Central memory CD8-positive, alpha-beta T cell (primary cell): ENCODE measurements at places on chromosomes 4 and X.

GRCh38 chrX:39841604-39842003 lies 256.2 kb downstream of the BCOR start:
- no peaks in the 10 kb centered on the region for H3K4me1 ChIP-seq
- no peak for DNase-seq
- H3K4me3 ChIP-seq, result no peak overlapping the region

GRCh38 chr4:101200561-101200960 lies 146.8 kb downstream of the PPP3CA start:
- no peaks in the 10 kb centered on the region for H3K27me3 ChIP-seq
- no peak for DNase-seq
- H3K4me1 ChIP-seq, result peaks cover 56% of the 10 kb centered on the region
- peaks cover 1% of the 10 kb centered on the region for H3K36me3 ChIP-seq
- H3K4me3 ChIP-seq, result no peak overlapping the region
- no peak overlapping the region for H3K27ac ChIP-seq

DNA sequence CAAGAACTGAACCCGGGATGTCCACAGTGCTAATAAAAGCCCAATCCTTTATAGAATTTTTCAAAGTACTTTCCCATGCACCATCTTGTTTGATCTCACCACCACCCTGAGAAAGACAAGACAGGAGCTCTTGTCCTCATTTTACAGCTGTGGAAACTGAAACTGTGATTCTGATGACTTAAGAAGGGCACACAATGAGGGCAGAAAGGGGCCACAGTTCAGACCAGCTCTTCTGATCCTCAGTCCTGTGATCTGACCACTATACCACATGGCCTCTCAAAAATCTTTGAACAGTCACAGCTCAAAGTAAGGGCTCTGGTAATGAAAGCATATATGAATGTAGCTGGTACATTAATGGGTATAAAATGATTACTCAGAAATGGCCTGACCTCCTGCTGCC lies 127.3 kb upstream of the CPEB2 start:
- no peaks in the 10 kb centered on the region for H3K36me3 ChIP-seq
- H3K4me1 ChIP-seq, result peaks cover 32% of the 10 kb centered on the region
- H3K27ac ChIP-seq, result peak overlapping the region; percentile 86
- no peak for DNase-seq
- H3K27me3 ChIP-seq, result no peaks in the 10 kb centered on the region

DNA sequence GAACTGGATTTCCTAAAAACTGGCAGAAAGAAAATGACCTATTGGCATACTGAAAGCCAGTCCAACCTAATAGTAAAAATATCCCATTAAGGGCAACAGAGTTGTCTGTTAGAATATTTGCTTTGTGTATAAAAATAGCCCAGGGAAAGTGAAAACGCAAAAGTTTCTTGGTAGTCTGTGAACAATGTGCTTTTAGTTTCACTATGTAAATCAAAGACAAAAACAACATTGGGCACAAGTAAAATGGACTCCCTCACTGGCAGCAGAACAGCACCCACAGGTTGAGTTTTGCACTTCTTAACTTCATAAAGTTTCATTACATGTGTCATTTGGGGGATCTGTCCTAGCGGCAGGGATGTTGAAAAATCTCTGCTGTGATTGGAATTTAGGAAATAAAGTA lies 4.3 kb upstream of the FGG start:
- H3K27me3 ChIP-seq, result peaks cover 11% of the 10 kb centered on the region
- no peak for DNase-seq
- H3K27ac ChIP-seq, result no peak overlapping the region
- no peaks in the 10 kb centered on the region for H3K4me1 ChIP-seq
- no peaks in the 10 kb centered on the region for H3K36me3 ChIP-seq

DNA sequence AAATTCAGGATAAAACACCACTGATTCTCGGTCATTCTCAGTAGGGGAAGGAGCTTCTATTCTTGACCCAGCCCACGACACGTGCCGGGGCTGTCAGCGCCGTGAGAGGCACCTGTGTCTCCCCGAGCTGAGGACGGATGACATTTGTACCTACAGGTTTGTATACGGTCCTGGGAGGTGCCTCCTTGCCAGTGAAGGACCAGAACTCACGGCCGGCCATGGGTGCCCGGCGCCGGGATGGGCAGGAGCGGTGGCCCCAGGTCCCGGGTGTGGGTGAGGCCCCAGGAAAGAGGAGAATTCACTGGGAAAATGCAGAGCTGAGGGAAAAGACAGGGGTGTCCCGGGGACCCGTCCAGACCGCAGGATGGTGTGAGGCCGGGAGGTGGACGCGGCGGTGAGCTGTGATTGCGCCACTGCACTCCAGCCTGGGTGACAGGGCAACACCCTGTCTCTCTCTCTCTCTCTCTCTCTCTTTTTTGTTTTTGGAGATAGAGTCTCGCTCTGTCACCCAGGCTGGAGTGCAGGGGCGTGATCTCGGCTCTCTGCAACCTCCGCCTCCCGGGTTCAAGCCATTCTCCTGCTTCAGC lies 48.9 kb upstream of the PPP2R3B start:
- no peak overlapping the region for H3K4me3 ChIP-seq
- no peak for DNase-seq
- H3K27ac ChIP-seq, result no peak overlapping the region
- H3K4me1 ChIP-seq, result peaks cover 12% of the 10 kb centered on the region

DNA sequence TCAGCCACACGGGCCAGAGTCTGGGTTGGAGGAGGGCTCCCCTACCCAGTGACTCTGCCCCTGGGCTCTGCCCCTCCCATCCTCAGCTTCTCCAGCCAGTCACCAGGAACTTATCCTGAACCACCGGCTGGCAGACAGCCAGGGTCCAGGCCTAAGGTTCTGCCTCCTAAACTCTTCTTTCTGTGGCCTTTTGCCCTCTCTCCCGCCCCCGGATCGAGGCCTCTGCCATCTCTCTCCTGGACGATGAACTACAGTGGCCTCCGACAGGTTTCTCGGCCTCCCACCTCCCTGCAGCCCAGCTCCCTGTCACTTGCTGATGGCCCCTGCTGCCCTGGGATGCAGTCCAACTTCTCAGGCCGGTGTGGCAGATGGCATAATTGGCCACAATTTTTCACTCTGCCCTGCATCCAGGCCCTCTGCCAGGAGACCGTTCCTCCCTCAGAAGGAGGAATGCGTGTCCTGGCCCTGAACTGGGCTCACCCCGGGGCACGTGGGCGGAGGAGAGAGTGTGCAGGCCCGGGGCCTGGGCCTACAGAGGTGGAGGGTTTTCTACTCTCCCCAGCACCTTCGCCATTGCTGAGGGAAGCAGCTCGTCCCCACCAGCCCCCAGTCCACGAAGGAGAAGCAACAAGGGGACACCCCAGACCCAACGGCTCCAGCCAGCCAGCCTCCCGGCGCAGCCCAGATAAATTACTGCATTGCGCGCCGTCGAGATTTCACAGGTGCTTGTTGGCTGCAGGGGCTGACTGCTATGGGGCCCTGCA lies 81.9 kb upstream of the LRPAP1 start:
- no peak overlapping the region for H3K4me3 ChIP-seq
- no peak for DNase-seq
- peaks cover 30% of the 10 kb centered on the region for H3K27me3 ChIP-seq
- no peak overlapping the region for H3K27ac ChIP-seq

DNA sequence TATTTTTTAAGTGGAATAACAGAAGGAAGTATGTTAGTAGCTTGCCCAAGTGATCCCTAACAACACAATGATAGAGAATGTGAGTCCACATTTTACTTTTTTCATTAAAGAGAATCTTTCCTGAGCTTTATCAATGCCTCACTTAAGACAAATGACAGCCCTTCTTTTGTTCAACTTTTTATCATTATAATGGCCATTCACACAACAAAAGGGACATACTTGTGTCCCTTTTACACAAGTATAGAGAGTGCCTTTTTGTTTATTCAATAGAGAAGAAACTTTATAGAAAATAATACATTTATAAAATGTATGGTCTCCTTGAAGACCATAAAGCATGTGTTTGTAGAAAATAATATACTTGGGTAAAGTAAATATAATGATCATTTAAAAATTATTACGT lies 96.3 kb downstream of the PDE5A start:
- H3K27ac ChIP-seq, result no peak overlapping the region
- no peaks in the 10 kb centered on the region for H3K4me1 ChIP-seq
- H3K4me3 ChIP-seq, result no peak overlapping the region
- H3K36me3 ChIP-seq, result peaks cover 5% of the 10 kb centered on the region
- H3K27me3 ChIP-seq, result no peaks in the 10 kb centered on the region
- no peak for DNase-seq

- no peak overlapping the region for H3K27ac ChIP-seq
- no peaks in the 10 kb centered on the region for H3K4me1 ChIP-seq
- H3K36me3 ChIP-seq, result no peaks in the 10 kb centered on the region
Measured at GRCh38 chr4:15489551-15489950, 19.9 kb downstream of the CC2D2A start.

GRCh38 chr4:101307899-101308298 lies 39.4 kb downstream of the PPP3CA start:
- no peaks in the 10 kb centered on the region for H3K36me3 ChIP-seq
- H3K4me1 ChIP-seq, result peaks cover 28% of the 10 kb centered on the region
- no peak overlapping the region for H3K4me3 ChIP-seq

- H3K4me1 ChIP-seq, result peaks cover 13% of the 10 kb centered on the region
- H3K27ac ChIP-seq, result peak overlapping the region; percentile 16
- no peak for DNase-seq
- peaks cover 28% of the 10 kb centered on the region for H3K36me3 ChIP-seq
- no peak overlapping the region for H3K4me3 ChIP-seq
- no peaks in the 10 kb centered on the region for H3K27me3 ChIP-seq
Measured at GRCh38 chr4:38099908-38100407, 139.8 kb downstream of the PTTG2 start.
